ENCODE measurements at places on chromosomes 11 and 22.

- DNase-seq = no peak
Measured at GRCh38 chr11:21988477-21988876, 204.4 kb upstream of the ANO5 start.

DNA sequence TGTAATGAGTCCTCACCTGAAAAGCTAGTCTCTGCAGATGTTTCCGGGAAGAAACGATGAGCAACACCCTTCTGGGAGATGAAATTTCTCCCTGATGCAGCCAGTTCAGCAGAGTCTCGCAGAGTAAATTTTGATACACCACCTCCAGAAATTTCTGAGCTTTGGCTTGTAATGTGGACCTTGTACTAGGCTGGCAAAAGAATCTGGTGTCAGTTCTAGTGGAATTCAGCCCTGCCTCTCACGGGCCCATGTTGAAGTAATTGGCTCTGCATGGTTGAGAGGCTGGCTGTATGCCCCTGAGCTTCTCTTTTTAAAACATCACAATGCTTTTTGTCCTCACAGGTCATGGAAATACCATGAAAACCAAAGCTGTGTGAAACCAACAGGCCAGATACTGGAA, at the start of gene GLYAT:
GLYAT (minus strand) TSS at position 125 of the 400 bp plus-strand sequence. CDS start 7,447 bp downstream, outside the sequence.
- no peak for DNase-seq

GRCh38 chr11:92455210-92455790, 230.7 kb downstream of the FAT3 start:
- DNase-seq = no peak

DNA sequence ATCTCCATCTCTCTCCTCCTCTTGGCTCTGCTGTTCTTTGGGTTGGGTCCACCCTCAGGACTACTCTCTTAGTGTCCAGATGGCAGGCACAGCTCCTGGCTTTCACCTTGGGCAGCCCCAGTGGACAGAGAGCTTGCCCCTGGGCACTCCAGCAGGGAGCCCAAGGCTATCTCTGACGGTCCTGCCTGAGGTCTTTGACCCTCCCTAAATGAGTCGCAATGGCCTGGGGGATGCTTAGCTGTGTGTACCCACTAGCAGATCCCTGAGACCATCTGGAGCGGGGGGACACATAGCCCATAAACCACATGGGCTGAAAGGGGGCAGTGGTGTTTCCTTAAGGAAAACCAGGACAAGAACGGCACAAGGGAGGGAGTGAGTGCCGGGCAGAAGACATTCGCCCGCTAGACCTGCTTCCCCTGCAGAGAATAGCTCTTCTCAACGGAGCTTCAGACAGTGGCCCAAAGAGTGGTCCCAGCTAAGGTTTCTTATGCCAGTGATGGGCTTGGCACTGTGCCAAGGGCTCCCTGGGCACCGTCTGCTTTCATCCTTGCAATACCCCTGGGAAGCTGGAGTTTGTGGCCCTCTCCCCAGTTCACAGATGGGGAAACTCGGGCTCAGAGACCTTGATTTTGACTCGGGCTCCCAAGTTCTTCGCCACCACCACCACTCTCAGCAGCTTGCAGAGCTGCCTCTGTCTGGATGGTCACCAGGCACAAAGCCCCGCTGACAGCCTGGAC, 53.9 kb upstream of the ANO1 start:
- DNase-seq = no peak

- no peak for DNase-seq
Measured at GRCh38 chr11:60208146-60208895, 25.4 kb upstream of the MS4A6A start.

DNA sequence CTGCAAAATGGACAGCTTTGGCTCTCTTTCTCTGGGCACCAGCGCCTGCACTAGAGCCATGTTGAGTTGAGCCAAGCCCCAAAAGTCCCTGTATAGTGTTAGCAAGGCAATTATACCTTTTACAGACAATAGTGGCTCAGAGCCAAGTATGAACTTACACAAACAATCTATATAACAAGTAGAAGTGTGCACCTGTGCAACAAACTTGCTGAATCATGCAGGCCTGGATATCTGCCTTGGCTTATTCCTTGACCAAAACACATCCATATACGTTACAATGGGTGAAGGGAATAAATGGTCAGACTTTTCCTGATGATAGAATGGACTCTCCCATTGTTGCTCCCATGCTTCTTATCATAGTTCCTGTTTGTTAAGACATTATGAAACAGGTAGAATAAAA, 3.8 kb upstream of the OR52I2 start:
- DNase-seq = no peak

DNA sequence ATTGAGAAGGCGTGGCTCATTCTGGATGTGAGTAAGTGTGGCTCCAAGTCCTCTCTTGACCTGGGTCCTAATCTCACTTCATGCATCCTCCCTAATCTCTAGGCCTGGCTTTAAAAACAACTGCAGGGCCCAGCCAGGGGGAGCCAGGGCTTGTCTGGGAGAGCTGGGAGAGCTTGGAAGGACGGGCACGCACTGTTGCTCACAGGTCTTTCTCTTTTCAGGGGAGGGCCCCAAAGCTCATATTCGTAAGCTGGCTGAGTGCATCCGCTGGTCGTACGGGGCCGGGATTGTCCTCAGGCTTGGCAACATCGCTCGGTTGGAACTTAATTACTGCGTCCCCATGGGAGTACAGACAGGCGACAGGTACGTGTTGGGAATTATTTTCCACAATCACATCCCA, 34.1 kb upstream of the PARVB start:
- DNase-seq = no peak

- no peak for DNase-seq
Measured at GRCh38 chr11:34176751-34177209, 71.4 kb downstream of the NAT10 start.

DNA sequence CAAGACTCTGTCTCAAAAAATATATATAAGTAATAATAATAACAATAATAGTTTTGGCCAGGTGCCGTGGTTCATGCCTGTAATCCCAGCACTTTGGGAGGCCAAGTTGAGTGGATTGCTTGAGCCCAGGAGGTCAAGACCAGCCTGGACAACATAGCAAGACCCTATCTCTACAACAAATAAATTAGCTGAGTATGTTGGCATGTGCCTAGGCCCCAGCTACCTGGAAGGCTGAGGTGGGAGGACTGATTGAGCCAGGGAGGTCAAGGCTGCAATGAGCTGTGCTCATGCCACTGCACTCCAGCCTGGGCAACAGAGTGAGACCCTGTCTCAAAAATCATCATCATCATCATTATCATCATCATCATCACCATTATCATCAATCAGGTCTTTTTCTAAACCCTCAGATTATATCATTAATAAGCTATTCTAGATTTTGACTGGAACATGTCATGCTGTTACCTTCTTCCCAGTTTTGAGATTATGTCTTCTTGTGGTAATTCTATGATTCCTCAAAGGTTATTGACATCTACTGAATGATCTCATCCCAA, 39.3 kb downstream of the DENND5A start:
- DNase-seq = no peak

- no peak for DNase-seq
Measured at GRCh38 chr11:63853476-63853875, 14.6 kb downstream of the MARK2 start.

- DNase-seq = no peak
Measured at GRCh38 chr11:47609675-47610074, 15.5 kb upstream of the C1QTNF4 start.

DNA sequence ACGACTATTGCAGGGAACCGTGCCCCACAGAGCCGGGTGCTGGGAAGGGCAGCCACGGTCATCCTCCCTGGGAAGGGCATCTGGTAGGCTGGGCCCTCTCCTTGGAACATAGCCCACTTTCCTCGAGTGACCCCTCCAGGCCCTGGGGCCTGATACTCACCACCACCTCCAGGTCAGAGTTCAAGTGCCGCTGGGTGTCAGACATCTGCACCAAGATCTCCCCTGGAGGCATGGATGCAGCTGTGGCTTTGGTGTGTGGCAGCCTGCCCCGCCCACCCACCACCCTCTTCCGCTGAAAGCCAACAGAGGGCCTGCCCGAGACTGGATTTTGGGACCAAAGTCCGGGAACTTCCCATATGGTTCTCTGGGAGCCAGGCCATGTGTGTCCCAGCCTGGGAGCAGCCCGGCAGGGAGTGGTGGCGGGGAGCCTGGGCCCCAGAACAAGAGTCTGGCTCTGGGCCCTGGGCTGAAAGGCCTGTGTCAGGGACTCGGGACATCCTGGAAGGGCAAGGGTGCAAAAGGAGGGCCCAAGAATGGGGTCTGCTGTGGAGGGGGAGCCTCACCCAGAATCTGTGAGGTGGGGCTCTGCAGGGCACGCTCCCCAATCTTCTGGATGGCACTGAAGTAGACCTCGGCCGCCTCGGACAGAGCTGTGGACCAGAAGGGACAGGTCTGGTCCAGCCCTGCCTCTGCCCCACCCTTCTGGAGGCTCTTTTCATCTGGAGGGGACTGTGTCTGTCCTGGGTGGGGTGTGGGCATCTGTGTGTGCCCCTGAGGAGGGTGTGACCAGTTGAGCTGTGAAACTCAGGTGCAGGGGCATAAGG, 2.6 kb downstream of the BAIAP2L2 start:
- no peak for DNase-seq

GRCh38 chr11:132941024-132941646, 591.2 kb downstream of the OPCML start:
- no peak for DNase-seq

DNA sequence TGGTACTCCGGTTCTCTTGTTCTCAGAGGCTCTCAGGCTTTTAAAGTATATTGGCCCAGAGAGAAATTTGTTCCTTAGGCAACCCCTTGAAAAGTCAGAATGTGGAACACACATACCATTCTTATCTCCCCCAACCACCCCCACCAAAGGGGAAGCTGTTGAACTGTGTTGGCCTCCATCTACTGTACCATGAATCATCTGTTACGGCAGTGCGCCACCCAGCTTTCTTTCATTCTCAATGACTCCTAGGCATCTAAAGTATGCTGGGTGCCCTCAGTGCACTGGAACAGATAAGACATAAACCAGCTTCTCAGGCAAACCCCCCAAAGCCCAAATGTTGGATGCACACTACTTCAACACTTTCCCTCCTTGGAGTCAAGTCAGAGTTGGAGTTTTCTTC, 696.2 kb upstream of the TENM4 start:
- DNase-seq = no peak

DNA sequence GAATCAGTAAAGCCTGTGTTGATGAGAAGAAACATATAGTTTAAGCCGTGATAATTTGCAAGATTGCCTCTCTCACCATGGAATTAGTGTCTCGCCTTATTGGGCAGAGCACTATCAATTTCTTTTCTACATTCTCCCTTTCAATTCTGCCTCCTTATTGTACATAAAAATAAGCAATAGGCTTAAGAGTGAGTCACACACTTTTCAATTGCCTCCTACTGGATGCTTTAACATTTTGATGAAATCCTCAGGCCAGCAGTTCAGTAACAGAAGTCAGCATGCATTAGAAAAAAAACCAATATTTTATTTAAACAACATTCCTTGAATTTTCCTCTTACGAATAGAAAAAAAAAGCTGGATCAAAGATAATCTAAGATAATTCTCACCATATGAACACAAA, 33.8 kb upstream of the VWA5A start:
- no peak for DNase-seq

DNA sequence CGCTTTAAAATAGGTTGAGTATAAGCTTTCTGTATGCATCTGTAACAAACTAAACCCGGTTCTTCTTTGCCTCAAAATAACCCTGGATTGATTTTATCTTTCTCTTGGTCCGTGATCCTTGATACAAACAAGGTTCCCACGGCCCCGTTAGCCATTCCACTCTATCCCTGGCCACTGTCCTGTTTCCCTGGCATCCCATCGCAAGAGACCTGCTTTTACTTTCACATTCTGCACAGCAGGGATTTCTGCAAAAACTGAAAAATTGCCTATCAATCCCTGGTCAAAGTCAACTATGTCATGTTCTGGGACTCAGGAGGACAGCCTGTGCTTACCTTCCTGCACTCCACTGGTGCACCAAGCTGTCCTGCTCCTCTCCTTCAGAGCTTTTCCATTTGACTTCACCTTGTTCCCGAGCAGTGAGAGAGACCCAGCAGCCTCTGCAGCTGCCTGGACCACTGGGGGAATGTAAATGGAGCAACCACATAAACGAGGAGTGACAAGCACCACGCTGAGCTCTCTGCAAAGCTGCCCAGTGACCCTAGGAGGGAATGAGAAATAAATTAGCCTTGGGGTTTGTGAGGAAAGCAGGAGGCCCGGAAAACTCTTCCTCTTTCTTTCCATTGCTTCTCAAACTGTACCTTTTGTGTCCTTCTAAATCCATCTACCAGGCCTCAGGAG, 175.9 kb downstream of the NTM start:
- no peak for DNase-seq

DNA sequence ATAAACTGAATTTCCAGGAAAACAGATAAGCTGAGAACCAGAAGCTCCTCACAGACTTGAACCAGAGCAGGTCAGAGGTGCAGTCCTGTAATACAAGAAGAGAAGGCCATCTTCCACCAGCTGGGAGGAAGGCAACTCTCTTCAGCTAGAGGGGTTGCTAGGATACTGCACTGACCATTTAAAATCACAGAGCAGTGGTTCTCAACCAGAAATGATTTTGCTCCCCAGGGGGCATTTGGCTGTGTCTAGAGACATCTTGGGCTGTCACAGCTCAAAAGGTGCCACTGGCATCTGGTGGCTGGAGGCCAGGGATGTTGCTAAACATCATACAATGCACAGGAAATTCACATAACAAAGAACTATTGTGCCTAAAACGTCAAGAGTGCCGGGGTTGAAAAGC, 17.2 kb downstream of the OPCML start:
- no peak for DNase-seq

- DNase-seq = no peak
Measured at GRCh38 chr11:7903940-7904339, 27.1 kb downstream of the OR10A6 start.

- DNase-seq = no peak
Measured at GRCh38 chr11:33507967-33508366, 192.7 kb downstream of the C11orf91 start.

DNA sequence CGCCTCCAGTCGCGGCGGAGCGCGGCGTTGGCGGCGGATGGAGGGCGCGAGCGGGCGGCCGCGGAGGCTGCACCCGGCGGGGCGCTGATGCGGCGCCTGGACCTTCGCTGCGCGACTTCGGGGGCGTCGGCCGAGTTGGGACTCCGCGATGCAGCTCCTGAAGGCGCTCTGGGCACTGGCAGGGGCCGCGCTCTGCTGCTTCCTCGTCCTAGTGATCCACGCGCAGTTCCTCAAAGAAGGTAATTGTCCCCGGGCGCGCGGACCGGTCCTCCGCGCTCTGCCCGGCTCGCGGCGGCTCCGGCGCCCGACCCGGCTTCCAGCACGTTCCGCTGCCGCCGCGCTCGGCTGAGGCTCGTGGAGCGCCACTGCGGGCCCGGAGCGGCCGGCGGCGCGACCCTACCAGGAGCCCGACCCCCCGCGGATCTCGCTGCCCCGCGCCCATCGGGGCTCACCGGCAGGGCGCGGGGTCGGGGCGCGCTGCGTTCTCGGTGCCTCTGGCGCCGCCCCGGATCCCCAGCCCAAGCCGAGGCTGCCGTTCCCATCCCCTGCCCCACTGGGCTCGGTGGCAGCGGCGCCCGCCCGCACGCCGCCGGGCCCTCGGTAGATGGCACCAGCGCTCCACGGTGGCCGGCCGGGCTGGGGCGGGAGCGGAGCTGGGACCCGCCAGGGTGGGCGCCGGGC, 1251.2 kb downstream of the BRD1 start:
- DNase-seq = no peak

DNA sequence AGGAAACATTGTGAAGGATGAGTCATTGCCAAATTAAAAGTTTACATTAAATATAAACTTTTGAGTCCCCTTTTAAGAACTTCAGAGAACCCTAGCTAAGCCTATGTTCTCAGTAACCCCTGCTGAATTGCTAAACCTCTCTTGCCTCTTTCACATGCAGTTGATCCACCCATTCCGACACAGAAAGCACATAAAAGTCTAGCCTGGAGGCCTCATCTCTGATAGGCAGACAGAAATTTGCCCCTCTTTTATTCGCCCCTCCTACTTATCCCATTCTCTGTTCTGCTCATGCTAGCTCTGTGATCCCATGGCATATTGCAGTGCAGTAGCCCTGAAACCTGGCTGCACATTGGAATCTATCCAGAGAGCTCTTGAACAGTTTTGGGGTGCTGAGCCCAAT, 58.2 kb upstream of the PDE3B start:
- DNase-seq = no peak
